Left ventricle myocardium superior (tissue), 1 donor: ENCODE measurements at places on chromosomes 3 and 15. TPM values are rescaled to one million over a fixed set of nuclear protein-coding genes. Genes with fewer than 3 reads are reported as not detected.
A peak's percentile ranks its signal among the peaks of the same experiment; 100 is the strongest.

GRCh38 chr3:183308751-183309150 lies 55.7 kb downstream of the B3GNT5 start:
- no peak for DNase-seq

GRCh38 chr3:138327831-138328230 lies 1.8 kb downstream of the NME9 start:
- DNase-seq = no peak

DNA sequence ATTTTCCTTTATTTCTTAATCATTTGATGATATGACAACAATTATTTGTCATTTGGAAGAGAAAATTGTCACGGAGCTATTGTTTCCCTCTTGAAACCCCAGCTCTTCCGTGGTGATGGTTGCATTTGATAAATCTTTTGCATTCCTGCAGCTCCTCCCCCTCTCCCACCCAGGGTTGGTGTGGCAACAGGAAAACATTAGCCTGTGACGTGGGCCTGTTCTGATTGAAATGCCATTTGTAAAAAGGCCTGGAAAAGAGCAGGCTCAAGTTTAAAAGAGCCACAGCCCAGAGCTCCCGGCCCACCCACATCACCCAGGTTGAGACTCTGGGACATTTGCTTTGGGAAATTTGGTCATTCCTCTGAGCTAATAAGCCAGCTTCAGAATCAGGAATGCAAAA lies 282.5 kb downstream of the RPLP1 start:
- DNase-seq = no peak

- DNase-seq = no peak
Measured at GRCh38 chr15:76393614-76394013, 57.0 kb downstream of the ISL2 start.

DNA sequence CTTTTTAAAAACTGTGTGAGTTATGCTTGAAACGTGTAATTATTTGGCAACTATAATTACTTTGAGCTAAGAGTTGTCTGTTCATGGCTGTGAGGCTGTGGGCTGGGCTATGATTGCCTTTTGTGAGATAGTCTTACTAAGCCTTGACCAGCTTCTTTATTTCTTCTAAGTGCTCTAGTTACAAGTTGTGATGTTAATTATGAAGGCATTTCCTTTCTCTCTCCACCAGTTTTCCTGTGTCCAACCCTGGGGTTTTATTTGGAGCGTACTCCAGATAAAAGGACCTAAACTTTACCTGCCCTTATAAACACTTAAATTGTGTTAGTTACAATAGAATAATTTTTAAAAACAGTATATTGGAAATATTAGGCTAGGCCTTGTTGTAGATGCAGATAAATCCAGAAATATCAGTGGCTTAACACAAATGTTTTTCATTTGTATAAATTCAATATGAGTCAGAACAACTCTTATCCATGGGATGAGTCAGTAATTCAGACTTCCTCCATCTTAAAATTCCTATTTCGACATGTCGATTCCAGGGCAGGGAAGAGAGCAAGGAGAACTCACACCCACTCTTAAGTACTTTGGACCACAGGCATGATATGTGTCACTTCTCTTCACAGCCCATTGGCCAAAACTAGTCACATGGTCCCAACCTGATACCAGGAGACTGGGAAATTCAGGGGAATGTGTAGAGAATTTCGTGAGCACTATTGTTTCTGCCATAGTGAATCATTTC lies 17.0 kb downstream of the TMEM62 start:
- DNase-seq = no peak

DNA sequence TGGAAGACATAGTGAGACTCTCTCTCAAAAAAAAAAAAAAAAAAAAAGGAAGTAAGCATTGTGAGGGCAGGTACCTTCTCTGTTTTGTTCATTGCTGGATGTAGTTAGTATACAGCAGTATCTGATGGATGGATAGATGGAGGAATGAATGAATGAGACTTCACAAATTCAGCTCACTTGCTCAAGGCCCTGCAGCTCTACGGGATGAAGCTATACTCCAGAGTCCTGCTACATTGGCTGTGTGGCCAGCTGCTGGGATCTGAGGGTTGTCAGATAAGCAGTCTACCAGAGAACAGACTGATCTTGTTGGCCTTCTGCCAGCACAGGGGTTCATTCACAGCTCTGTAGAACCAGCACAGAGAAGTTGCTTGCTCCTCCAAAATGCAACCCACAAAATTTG lies 35.0 kb downstream of the MLH1 start:
- peak; percentile 72 for DNase-seq

DNA sequence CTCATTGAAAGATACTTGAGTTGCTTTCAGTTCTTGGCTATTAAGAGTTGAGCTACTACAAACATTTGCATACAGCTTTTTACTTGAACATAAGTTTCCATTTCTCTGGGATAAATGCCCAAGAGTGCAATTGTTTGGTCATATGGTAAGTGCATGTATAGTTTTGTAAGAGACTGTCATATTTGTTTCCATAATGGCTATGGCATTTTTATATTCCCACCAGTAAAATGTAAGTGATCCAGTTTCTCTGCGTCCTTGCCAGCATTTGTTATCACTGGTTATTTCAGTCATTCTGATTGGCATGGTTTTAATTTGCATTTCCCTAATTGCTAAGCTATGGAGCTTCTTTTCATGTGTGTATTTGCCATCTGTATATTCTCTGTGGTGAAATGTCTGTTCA lies 22.5 kb downstream of the C3orf80 start:
- no peak for DNase-seq

DNA sequence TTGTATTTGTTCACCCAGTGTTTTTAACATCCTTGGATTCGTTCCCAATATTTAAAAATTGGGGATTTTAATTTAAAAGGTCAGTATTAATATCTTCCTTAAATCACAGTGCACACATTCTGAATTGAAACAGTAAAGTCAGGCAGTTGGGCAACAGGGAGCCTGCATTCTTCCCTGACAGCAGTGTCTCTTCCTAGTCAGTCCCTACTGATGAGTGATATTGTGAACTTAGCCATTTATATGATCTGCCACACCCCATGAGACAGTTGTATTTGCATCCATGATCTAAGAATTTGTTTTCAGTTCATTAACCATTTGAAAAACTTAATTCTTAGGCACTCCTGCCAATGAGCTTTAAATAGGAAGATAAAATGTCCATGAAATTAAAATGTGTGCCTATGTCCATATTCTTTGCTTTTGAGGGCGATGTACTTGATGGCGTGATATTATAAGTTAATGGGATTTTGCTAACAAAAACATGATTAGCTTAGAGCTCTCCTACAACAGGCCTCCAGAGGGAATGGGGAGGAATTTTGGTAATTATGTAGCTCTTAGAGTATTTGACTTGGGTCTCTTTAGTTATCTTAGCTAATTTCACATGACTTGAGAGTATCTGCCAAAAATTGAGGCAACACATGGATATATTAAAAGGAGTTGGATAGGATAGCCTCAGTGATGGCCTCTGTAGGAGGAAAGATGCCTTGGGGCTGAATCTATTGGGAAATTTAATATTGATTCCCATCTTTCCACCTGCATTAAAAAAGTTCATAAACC lies 219.3 kb downstream of the PTPRG start:
- no peak for DNase-seq

DNA sequence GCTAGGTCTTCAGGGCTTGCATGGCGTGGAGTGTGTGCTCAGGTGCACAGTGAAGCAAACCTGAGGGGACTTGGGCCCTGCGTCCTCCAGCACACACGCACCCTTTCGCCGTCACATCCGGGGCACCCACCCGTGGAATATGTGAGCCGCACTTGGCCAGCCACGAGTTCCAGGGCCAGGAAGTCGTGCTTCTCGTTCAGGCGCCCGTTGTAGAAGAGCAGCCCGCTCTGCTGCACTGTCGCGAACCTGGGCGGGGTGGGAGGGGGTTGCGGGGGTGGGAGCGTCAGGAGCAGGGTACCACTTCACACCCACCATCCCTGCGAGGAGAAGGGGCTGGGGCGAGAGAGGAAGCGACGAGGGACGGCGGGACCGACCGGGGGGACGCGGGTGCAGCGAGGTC lies 7.1 kb downstream of the CELSR3 start:
- no peak for DNase-seq

DNA sequence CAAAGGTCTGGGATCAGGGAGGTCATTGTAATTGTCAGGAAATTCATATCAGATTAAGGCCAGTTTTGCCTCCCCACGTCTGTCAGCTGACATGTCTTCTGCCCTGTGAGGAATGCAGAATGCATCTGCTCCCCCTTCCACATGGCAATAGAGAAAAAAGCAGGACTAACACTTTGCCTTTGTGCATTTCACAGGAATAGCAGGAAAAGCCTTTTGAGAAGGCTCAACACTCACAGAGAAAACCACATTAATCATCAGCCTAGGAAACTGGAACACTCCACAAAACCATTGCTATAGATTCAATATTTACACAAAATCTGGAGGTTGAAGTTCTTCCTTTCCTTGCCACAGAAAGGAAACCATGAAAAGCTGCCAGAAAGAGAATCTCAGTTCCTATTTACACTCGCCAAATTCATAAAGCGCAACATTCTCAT lies 165.2 kb upstream of the HES1 start:
- no peak for DNase-seq

GRCh38 chr3:100880845-100881244 lies 112.4 kb downstream of the ABI3BP start:
- no peak for DNase-seq

OR5K2 gene
- not detected for total RNA-seq

ATP13A4 gene
- total RNA-seq = 0.64 TPM

CLEC3B gene
- total RNA-seq = 68.0 TPM
